Stimulated activated CD8-positive, alpha-beta memory T cell treated with anti-CD3 and anti-CD28 coated beads, Interleukin-15, amount 100 ng/mL, for 4 hours (primary cell): ENCODE measurements at places on chromosomes 16 and 17.

- no peak for DNase-seq
Measured at GRCh38 chr17:74805591-74805991, 29.4 kb upstream of the NAT9 start.

GRCh38 chr16:64996641-64997040 lies 125.2 kb downstream of the CDH11 start:
- DNase-seq, result no peak

- DNase-seq, result no peak
Measured at GRCh38 chr17:79046197-79046915, 22.4 kb downstream of the C1QTNF1 start.

GRCh38 chr16:23835390-23836077 lies at the start of gene PRKCB:
PRKCB (plus strand) TSS chr16:23835983.
- DNase-seq, result peak; percentile 82

DNA sequence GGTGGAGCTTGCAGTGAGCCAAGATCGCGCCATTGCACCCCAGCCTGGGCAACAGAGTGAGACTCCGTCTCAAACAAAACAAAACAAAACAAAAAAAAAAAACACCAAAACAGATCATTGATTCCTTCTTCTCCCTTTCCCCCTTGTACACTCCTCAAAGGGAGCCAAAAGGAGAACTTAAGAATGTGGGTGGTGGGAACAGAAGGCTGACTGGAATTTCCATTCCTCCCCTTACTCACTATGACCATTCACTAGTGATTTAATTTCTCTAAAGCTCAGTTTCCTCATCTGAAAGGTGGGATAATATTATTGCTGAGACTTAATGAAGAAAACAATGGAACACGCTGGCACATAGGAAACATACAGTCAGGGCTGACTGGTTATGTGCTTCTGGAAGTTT lies 17.1 kb upstream of the HNF1B start:
- DNase-seq, result no peak

DNA sequence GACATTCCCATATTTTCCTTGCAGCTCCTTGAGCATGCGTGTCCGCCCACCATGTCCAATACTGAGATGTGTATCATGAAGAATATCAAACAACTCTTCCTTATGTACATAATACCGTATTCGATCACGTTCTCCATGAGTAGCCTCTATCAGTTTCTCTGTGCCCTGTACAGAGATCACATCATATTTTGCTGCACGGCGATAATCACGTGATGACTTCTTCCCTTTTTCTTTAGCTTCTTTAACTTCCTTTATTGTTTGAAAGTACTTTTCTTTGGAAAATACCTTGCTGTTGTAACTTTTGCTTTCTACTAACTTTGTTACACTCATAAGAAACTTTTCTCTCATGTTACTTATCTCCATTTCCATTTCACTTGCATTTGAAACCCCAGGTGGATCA lies 6.6 kb downstream of the KRABD2 start:
- DNase-seq, result no peak

DNA sequence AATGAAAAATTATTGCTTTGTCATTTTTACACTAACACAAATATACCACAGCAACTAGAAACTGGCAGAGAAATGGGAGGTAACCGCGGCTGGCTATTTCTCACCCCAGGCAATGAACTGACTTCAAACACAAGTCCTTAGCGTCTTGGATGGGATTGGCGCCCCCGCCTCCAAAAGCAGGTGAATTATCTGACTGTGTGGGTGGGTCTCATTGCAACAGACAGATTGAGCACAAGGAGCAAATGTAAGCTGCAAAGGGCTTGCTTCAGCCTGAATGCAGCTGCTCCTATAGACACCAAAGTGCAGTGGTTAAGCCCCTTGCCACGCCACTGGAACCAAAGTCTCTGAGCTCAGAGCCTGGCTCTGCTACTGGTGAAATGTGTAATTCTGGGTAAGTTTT lies 225.0 kb downstream of the XYLT1 start:
- no peak for DNase-seq
